ENCODE measurements at places on chromosomes 4 and X. TPM values are rescaled to one million over a fixed set of nuclear protein-coding genes. Genes with fewer than 3 reads are reported as not detected.

BMPR1B gene
- not detected for total RNA-seq

SUPT20HL1 gene
- total RNA-seq = not detected

MGARP gene
- not detected for total RNA-seq

STBD1 gene
- total RNA-seq = 0.16 TPM

VCX3B gene
- total RNA-seq = not detected

SLC2A9 gene
- 2.8 TPM for total RNA-seq

EPHA5 gene
- total RNA-seq = not detected

NEUROG2 gene
- total RNA-seq = not detected

ZIC3 gene
- not detected for total RNA-seq

MAGED1 gene
- total RNA-seq = 25.6 TPM

LDB2 gene
- not detected for total RNA-seq

FAAH2 gene
- total RNA-seq = 11.8 TPM

NAP1L2 gene
- 8.3 TPM for total RNA-seq

GRCh38 chr4:186497043-186497442 is 58.3 kb downstream of the MTNR1A start:
- no peak for DNase-seq

GRCh38 chrX:16140448-16140847 is 17.1 kb downstream of the GRPR start:
- DNase-seq = no peak

DNA sequence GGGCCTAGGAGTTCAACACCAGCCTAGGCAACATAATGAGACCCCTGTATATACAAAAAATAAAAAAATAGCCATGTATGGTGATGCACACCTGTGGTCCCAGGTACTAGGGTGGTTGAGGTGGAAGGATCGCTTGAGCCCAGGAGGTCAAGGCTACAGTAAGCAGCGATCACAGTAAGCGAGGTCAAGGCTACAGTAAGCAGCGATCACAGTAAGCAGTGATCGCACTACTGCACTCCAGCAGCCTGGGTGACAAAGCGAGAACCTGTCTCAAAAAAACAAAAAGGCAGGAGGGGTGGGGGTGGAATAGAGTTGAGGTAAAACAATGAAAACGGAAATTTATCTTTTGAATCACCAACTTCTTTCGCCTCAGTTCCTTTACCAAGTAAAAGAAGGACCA is 29.4 kb downstream of the TBCK start:
- no peak for DNase-seq

- no peak for DNase-seq
Observed at GRCh38 chrX:113305496-113305895, 464.9 kb upstream of the AMOT start.

DNA sequence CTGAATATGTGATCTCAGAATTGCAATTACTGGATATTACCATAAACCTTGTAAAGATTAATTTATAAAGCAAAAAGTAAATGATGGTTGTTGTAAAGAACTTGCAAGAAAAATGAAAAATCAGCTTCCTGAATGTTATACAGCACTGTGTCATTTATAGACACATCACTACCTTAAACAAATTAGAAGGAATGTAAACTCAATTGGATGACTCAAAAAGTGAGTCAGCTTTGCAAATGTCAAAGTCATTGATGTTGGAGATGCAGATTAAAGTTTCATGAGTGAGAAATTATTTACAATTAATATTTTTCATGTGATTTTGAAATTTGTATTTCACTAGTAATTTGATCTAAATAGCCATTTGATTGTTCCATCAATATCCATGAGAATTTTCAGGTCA is 193.2 kb downstream of the RAPGEF2 start:
- no peak for DNase-seq

- no peak for DNase-seq
Observed at GRCh38 chr4:176377780-176378179, 58.0 kb downstream of the SPCS3 start.

DNA sequence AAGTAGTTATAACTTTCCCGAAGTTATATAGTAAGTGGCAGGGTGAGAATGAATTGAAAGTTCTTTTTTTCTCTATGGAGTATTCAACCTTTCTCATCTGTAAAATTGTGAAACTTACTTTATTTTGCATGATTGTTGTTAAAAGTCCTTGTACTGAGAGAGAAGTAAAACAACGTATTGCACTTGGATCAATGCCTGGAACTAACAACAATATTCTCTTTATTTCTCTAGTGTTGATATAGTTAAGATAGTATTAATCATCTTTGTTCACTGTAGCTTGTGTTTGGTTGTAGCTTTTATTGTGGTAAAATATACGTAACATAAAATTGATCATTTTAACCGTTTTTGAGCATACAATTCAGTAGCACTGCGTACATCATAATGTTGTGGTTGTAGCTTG is 48.7 kb downstream of the STIM2 start:
- DNase-seq = no peak

- DNase-seq = no peak
Observed at GRCh38 chr4:139481465-139481864, 27.5 kb downstream of the RAB33B start.

DNA sequence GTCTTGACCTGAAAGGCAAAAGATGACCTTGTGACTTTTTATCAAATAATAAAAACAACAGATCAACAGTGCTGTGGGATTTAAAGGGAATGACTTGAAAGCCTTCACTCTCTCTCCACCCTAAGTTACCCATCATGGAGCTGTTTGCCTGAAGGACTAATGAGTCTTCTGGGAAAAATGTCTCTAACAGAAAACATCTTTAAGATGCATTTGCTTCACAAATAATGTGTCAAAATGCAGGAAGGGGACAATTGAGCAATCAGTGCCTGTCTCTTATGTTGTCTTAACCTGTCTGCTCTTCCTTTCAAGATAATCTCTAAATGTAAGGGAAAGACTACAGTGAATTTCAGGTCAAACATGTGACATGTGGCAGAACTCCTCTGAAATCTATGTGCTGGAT is 766.6 kb downstream of the PDHA2 start:
- no peak for DNase-seq

- DNase-seq = no peak
Observed at GRCh38 chr4:98574816-98575215, 83.6 kb downstream of the TSPAN5 start.

- DNase-seq = no peak
Observed at GRCh38 chr4:53161787-53162433, 204.0 kb downstream of the SCFD2 start.

DNA sequence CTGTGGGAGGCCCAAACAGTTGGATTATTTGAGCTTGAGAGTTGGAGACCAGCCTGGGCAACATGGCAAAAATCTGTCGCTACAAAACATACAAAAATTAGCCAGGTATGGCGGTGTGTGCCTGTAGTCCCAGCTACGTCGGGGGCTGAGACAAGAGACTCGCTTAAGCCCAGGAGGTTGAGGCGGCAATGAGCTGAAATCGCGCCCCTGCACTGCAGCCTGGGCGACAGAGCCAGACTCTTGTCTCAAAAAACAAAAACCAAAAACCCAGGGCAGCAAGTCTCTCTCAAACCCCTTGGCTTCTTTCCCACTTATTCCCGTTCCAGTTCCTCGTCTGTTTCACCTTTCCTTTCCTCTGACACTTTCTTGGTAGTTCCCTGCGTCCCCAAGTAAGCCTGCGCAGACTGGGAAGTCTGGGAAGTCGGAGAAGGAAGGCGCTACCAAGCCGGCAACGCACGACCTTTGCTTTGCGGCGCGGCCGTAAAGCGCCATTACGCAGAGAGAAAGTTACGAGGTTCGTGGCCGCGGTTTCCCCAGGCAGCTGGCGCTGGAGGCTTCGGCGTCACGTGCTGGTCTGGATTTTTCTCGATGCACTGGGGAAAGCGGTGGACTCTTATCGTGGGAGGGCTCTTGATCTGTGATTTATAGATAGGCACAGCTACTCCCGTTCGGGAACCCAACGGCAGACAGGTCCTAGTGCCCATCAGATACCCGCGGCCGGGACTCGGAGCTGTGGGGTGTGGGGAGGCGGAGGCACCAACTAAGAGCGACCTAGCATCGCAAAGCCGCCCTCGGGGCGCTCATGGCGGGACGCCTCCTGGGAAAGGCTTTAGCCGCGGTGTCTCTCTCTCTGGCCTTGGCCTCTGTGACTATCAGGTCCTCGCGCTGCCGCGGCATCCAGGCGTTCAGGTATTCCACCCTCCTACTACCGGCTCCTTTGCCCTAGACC is at the start of gene NUDT9:
Gene NUDT9 (plus strand): TSS at position 470 of the 949 bp plus-strand sequence. CDS start 333 bp downstream, at position 803.
- DNase-seq = peak; percentile 76

GRCh38 chr4:99356992-99357391 is 4.4 kb upstream of the ADH1C start:
- DNase-seq = no peak

DNA sequence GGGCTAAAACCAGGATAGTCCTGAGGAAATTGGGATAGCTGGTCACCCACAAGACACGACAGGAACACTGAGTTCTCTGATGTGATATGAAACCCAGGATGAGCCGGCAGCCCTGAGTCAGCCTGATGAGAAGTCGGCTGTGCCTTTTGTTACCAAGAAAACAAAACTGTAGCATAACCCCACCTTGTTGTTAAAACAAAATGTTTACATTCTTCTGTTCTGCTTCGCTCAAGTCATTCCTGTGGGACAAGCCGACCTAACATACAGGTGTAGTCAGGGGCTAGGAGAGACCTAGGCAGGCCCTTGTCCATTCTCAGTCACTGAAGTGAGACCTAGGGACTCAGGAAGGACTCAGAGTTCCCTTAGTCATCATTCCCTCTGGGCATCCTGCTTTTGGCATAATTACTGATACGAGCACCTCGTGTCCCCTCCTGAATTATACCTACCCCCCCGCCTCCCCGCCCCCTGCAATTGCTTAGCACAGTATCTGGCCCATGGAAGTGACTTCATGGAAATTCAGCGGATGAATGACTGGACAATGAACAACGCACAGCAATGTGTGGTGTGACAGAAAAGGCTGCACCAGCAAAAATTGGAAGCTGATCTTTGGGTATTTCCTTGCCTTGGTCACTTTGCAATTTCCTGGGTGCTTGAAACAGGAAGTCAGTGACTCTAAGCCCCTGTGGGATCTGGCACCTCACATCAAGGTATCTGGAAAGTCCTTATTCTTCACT is 31.9 kb upstream of the TLR2 start:
- DNase-seq = no peak

DNA sequence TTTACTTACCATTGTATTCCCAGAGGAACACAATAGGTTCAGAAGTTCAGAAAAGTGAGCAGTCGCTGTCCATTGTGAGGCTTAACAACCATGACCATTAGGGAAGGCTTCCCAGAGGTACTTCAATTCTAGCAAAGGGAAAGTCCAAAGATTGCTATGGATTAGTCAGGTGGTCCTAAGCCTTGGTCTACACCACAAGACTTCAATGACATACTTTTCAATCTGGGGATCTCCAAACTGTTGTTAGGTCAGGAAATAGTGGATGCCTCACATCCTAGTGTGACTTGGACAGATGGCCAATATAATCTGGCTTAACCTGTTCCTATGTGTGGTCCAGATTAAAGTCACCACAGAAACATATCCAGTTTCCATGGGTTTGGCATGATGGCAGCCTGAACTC is 118.0 kb downstream of the SPCS3 start:
- DNase-seq = no peak

GRCh38 chr4:155632310-155632840 is 34.3 kb upstream of the GUCY1A1 start:
- DNase-seq = no peak

- no peak for DNase-seq
Observed at GRCh38 chr4:73446336-73446938, 10.4 kb downstream of the AFP start.

- DNase-seq = no peak
Observed at GRCh38 chr4:24837336-24837735, 42.0 kb downstream of the SOD3 start.

GRCh38 chr4:176579226-176579625 is 213.5 kb downstream of the VEGFC start:
- no peak for DNase-seq
